ENCODE measurements at places on chromosomes 16 and 17. TPM values are rescaled to one million over a fixed set of nuclear protein-coding genes. Genes with fewer than 3 reads are reported as not detected.

The RNF166 gene
- 57.1 TPM for total RNA-seq

The FBF1 gene
- total RNA-seq, result 10.6 TPM

- no peak for ATAC-seq
These were observed 1.0 kb downstream of the TSPOAP1 start for GRCh38 chr17:58327363-58328194.

DNA sequence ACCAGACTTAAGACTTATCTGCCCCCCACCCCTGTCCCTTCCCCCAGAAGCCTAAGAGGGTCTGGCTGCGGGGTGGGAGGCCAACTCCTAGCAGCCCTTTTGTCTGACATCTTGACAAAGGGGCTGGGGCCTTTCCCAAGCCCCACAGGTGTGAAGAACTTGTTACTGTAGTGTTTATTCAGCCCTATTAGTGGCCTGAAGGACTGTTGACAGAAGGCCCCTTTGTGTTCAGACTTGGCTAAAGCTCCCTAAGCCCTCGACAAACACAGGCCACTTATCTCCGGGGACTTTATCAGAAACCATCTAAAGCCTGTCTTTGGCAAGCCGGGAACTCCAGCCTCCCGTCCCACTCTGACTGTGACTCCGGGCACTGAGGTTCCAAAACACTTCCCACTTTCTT lies 129.8 kb downstream of the NTN1 start:
- ATAC-seq, result no peak

The VMO1 gene
- total RNA-seq, result not detected

The EFCAB5 gene
- 1.1 TPM for total RNA-seq

GRCh38 chr16:2337431-2338296 lies 2.9 kb downstream of the ABCA3 start:
- ATAC-seq, result no peak
